Pons (tissue), 1 donor: ENCODE measurements at places on chromosomes 13 and 19.

DNA sequence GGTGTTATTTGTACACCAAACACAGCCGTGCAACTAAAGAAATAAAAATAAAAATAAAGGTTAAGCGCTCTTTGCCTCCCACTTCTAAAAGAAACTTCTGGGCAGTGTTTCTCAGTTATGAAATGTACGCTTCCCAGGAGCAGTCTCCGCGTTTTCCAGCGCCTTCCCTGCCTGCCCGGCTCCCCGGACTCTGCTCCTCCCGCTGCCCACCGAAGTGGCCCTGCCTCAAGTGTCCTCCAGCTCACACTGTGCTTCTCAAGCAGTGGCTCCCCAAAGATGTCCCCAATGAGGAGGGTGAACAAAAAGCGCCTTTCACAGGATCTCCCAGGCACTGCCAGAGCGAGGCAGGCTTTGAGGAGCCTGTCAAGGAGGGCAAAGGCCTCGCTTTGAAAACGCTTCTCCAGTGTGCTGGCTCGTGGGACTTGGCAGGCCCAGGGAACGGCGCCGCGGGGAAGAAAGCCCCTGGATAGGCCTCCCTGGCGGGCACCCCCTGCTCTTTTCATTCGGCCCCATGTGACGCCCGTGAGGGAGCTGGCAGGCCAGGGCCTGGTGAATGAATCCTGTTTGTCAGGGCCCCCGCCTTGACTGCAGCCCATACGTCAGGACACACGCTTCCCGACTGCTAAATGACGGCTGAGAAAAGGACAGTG, 187.1 kb downstream of the FOXO1 start:
- peak; percentile 84 for DNase-seq

DNA sequence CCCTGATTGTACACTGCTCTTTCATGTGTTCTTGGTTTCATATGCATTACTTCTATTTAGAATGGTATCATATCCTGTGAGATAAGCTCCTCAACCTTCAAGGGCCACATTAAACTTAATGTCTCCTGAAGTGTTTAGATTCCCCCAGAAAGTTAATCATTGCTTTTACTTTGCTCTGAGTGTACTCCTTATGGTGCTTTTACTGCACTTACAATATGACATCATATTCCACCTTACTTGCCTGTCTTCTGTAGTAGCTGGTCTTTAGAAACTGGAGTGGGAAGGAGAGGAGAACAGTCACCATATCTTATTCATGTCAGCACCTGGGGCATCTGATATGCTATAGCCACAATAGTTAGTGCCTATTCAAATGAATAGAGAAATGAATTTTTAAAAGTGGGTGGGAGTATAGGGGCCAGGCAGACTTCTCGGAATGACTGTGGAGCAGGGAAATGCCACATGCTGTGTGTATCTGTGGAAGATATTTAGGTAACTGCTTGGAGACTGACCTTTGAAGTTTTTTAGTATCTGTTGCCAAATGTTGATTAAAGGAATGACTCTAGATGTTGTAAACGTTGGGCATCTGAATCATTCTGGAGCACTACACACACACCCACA, 40.2 kb downstream of the SLAIN1 start:
- DNase-seq = no peak

- peak; percentile 70 for DNase-seq
Measured at GRCh38 chr13:48500652-48501197, 32.2 kb downstream of the RCBTB2 start.

GRCh38 chr13:50072676-50073075, 57.4 kb downstream of the KCNRG start:
- no peak for DNase-seq

DNA sequence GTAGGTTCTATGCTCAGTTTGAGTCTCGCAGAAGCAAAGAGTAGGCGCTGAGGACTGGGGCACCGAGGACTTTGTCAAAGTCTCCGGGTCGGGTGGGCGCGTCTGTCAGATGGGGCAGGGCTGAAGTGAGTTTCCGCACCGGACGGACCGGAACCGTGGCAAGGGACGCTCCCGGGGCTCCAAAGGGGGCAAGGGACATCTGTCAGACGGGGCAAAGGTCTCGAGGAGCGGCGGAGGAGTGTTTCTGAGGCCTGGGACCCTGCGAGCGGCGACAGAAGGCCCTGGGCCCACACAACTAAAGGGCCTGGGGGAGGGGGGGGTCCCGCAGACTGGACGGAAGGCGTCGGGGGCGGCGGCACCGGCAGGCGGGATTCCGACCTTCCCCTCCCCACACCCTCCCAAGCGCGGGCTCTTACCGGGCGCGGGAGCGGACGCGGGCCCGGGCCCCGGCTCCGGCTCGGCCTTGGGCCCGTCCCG, 13.3 kb upstream of the AKAP8L start:
- DNase-seq = no peak

DNA sequence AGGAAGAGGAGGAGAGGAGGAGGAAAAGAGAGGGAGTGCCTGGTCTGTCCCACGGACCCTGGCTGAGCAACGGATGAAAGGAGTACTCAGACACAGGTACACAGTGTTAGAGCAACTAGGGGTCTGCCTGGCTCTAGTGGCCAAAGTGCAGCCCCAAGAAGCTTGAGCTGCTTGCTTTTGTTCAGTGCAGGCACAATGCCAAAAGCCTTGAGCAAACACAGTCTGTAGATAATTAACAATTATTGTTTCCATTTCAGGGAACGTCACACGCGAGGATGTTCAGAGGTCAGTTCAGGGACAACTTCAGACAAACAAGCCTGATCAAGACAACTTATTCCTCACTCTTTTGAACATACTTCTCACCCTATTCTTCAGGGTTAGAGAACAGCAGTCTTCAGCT, 32.2 kb upstream of the ZNF726 start:
- DNase-seq = no peak

GRCh38 chr19:46608178-46608577, 7.0 kb downstream of the CALM3 start:
- no peak for DNase-seq

- peak; percentile 29 for DNase-seq
Measured at GRCh38 chr13:106918557-106918860, 350.6 kb upstream of the ARGLU1 start.

- no peak for DNase-seq
Measured at GRCh38 chr19:48302600-48302959, 22.8 kb upstream of the EMP3 start.

GRCh38 chr13:66528180-66528579, 702.0 kb downstream of the PCDH9 start:
- peak; percentile 43 for DNase-seq

- no peak for DNase-seq
Measured at GRCh38 chr19:15166700-15167099, 34.1 kb downstream of the NOTCH3 start.

DNA sequence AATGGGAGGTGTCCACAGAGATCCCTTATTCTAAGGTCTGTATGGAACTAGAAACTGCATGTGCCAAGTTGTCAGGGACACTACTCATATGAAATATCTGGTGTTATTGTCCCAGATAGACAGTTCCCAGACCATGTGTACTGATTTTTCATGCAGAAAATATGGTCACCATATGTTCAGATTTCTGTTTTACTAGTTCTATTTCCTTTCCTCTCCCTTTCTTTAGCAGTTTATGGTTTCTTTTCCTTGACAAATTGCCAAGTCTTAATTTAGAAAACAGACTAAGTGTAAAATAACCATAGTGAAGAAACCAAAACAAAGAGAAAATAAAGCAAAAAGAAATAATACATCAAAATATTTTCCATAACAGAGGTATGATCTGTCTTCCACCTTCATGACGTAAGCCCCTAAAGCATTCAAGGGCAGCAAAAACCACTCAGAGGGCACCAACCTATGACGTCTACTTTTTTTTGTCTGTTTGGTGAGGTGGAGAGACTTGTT, 248.5 kb downstream of the KCTD12 start:
- DNase-seq = no peak

- DNase-seq = no peak
Measured at GRCh38 chr19:54256250-54257115, 590 bp downstream of the LILRB5 start.

- no peak for DNase-seq
Measured at GRCh38 chr13:106212386-106213010, 323.0 kb downstream of the EFNB2 start.

- peak; percentile 45 for DNase-seq
Measured at GRCh38 chr13:77810430-77810829, 108.2 kb downstream of the EDNRB start.

- no peak for DNase-seq
Measured at GRCh38 chr19:46291829-46292228, 5.0 kb upstream of the HIF3A start.

DNA sequence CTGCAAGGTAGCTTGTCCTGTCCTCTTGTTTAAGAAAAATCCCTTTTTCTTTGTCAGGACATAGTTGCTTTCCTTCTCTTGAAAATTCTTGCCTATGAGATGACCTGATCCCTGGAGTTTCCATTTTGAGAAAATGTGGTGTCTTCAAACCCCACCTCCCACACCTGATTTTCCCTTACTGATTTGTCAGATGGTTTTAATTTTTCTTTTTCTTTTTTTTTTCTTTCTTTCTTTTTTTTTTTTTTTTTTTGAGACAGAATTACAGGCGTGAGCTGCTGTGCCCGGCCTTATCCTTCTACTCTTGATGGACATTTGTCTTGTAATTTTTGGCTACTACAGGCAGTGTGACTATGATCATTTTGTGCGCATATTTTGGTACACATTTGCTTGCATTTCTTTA, 1.2 kb downstream of the ZNF345 start:
- DNase-seq = no peak

- DNase-seq = peak; percentile 31
Measured at GRCh38 chr19:18932216-18932841, 8.7 kb downstream of the HOMER3 start.

- DNase-seq = no peak
Measured at GRCh38 chr13:41295973-41296372, 15.1 kb upstream of the NAA16 start.

GRCh38 chr19:43446746-43447489, 18.5 kb downstream of the LYPD3 start:
- peak; percentile 82 for DNase-seq

- DNase-seq = no peak
Measured at GRCh38 chr19:7692417-7693088, 9.4 kb downstream of the FCER2 start.

DNA sequence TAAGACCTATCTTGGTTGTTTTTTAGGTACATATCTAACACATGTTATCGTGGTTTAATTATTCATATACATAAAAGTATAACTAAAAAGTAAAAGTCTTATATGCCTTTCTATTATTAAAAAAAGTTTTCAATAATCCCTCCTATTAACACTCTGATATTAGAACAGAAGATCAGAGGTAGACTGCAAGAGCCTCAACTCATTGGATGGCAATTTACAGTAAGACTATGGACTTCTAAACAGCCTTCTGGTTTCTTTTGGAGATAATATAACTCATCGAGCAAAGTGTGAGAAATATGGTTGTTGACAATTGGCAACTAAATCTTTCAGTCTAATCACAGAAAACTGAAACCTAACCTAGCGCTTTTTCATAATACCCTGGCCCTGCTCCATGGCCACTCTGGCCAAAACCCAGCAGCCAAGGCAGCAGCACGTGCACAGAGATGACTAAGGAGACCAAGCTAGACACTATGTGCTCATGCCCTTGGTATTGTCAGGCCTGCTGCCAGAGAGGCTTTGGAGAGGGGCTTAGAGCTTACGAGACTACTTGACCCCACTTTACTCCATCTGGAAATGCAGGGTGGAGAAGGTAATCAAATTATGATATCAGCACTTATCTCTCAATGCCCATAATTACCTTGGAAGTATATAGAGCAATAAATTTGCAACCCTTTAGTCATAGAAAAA, 40.6 kb upstream of the EEF1AKMT1 start:
- no peak for DNase-seq

GRCh38 chr13:59954601-59955000, 209.1 kb downstream of the DIAPH3 start:
- DNase-seq = no peak

- no peak for DNase-seq
Measured at GRCh38 chr13:27790523-27790922, 1.8 kb upstream of the GSX1 start.

GRCh38 chr19:18651733-18652132, 14.9 kb downstream of the KLHL26 start:
- no peak for DNase-seq

DNA sequence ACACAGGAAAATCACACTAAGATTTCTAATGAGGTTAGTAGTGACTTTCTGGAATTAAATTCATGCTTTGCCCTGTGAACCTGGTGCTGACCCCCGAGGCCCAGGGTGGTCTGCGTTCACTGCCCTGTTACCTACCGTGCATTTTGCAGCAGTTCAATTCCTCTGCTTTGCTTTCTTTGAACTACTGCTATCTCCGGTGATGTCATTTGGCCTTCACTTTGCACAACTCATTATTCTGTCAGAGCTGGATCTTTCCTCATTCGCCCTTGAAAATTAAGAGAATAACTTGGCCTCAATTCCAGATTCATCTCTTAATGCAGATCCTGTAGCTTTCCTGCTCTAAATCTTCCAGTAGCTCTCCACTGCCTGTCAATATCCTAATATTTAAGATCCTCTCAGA, 8.8 kb upstream of the LRRC63 start:
- no peak for DNase-seq
